Sigmoid colon (tissue), 7 donors: ENCODE measurements at places on chromosomes 5 and 9. TPM values are rescaled to one million over a fixed set of nuclear protein-coding genes. Genes with fewer than 3 reads are reported as not detected.

GRCh38 chr9:3455094-3455493 is 70.7 kb downstream of the RFX3 start:
- peaks cover 8% of the 10 kb centered on the region for H3K4me1 ChIP-seq
- no peak overlapping the region for H3K27ac ChIP-seq
- no peak for DNase-seq

DNA sequence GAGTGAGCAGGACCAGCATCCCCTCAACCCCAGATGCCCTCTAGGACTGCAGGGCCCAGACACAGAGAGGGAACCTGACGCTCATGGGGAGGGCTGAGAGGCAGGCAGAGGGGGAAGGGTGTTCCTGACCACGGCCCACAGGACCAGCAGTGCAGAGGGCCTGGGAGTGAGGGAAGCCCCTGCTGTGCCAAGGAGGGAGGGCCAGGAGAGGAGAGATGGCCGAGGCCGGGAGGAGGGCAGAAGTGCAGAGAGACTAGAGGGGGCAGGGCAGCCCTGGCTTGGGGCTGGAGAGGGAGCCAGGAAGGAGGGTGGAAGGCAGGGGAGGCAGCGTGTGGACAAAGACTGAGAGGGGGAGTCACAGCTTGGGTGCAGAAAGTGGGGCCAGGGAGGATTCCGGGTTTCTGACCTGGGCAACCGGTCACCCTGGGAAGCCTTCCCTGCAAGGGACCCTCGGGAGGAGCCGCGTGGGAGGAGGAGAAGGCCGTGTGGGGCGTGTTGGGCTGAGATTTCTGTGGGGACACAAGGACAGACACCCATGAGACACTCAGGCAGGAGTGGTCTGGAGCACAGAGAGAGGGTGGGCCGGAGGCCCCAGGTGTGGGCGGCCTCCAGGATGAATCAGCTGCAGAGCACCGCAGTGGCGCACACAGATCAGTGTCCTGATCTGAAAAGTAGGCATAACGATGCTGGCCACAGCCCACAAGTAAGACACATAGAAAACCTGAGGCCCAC is 117.5 kb downstream of the ADAMTS2 start:
- peak; percentile 45 for DNase-seq
- H3K27ac ChIP-seq = no peak overlapping the region
- no peaks in the 10 kb centered on the region for H3K27me3 ChIP-seq

- DNase-seq = no peak
- H3K4me1 ChIP-seq = no peaks in the 10 kb centered on the region
- no peaks in the 10 kb centered on the region for H3K36me3 ChIP-seq
- no peak overlapping the region for H3K27ac ChIP-seq
- no peaks in the 10 kb centered on the region for H3K27me3 ChIP-seq
These were observed 164.3 kb upstream of the CLINT1 start for GRCh38 chr5:158023266-158023665.

DNA sequence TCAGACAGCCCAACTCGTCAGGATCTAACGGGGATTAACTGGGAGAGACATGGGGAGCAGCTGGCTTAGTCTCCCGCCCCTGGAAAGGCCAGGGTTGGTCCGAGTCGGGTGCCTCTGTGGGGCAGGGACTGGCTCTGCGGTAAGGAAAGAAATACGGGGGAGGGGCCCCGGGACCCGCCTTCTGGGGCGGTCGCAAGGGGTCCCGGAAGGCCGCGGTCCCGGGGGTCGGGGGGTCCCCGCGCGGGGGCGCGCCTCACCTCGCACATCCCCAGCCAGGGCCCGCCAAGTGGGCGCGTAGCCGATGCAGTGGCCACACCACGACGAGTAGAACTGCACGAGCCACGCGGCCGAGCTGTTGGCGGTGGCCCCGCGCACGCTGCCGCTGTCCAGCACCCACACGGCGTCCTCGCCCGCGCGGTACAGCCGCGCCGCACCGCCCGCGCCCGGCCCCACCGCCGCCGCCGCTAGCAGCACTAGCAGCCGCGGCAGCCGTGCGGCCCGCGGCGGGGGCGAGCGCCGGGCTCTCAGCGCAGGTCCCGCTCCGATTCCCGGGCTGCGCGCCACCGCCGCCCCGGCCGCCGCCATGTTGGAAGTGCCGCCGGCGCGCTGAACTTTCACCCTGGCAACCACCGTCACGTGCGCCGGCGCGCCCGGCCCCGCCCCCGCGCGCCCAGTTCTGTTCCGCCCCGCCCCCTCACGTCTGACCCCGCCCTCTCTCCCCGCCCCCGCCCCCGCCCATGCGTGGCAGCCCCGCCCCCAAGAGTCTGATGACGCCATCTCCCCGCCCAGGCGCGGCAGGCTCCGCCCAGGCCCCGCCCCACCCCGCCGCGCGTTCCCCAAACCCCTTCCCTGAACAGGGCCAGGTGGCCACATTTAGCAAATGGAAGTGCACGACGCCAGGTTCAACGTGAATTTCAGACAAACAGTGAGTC is at the start of gene QSOX2:
Gene QSOX2 (minus strand): TSS at position 594 of the 932 bp plus-strand sequence. CDS start 9 bp downstream, at position 585.
- peak within 1 kb of the TSS; percentile 62 for H3K27ac ChIP-seq
- no peaks in the 10 kb centered on the region for H3K36me3 ChIP-seq

- H3K4me1 ChIP-seq = peaks cover 9% of the 10 kb centered on the region
- H3K27me3 ChIP-seq = no peaks in the 10 kb centered on the region
- no peaks in the 10 kb centered on the region for H3K36me3 ChIP-seq
- no peak for DNase-seq
These were observed 30.7 kb downstream of the NRG2 start for GRCh38 chr5:140012443-140012842.

DNA sequence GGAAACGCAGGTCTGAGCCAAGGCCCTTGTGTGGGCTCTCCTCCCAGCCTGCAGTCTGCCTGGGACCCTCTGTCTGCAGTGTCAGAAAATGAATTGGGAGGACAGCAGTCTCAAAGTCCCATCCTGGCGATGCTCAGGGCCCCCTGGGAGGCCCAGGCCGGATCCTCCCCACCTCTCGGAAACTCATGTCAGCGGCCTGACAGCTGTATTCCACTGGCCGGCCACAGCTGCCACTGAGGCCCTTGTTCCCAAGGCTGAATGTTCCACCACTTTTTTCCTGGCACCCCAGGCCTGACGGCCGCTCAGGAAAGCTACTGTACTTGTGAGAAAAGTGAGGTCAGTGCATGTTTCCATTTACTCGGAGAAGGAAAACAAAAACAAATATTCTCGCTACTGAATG is 180.0 kb downstream of the FGF18 start:
- no peaks in the 10 kb centered on the region for H3K4me1 ChIP-seq
- no peak overlapping the region for H3K27ac ChIP-seq
- H3K36me3 ChIP-seq = no peaks in the 10 kb centered on the region
- no peak for DNase-seq
- no peaks in the 10 kb centered on the region for H3K27me3 ChIP-seq

DNA sequence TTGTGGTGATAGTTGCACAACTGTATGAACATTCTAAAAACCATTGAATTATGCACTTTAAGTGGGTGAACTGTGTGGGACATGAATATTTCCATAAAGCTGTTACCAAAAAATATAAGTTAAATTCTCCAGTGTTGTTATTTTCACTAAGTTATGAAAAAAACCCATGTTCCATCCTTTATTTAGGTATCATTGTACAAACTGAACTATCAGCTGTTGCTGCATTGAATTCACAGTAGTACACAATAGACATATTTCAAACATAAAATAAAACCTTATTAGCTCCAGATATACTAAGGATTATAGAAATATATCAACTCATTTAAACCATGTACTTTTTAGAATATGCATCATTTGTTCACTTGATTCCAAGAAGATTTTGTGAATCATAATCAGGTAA is 192.1 kb downstream of the COMMD10 start:
- no peaks in the 10 kb centered on the region for H3K36me3 ChIP-seq
- DNase-seq = no peak
- no peak overlapping the region for H3K4me3 ChIP-seq
- no peaks in the 10 kb centered on the region for H3K4me1 ChIP-seq
- no peaks in the 10 kb centered on the region for H3K27me3 ChIP-seq

- peaks cover 4% of the 10 kb centered on the region for H3K4me1 ChIP-seq
- H3K36me3 ChIP-seq = peaks cover 37% of the 10 kb centered on the region
- no peak for DNase-seq
These were observed 13.1 kb downstream of the DAP start for GRCh38 chr5:10747678-10748622.

DNA sequence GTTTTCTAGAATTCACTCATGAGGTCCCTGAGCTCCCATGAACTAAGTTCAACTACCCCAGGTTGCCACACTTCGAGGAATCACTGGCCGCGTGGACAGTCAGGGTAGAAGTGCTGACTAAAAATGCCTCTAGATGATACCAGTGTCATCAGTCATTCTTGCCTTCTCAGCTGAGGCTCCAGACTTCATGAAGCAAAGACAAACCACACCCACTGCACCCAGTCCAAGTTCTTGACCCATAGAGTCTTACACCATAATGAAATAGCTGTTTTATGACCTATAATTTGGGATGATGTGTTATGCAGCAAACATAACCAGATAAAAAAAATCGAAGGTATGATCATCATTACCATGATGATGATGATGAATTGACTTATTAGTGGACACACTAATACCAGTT is 632.9 kb upstream of the TLE4 start:
- no peak overlapping the region for H3K27ac ChIP-seq
- no peak for DNase-seq
- H3K27me3 ChIP-seq = no peaks in the 10 kb centered on the region
- no peak overlapping the region for H3K4me3 ChIP-seq

DNA sequence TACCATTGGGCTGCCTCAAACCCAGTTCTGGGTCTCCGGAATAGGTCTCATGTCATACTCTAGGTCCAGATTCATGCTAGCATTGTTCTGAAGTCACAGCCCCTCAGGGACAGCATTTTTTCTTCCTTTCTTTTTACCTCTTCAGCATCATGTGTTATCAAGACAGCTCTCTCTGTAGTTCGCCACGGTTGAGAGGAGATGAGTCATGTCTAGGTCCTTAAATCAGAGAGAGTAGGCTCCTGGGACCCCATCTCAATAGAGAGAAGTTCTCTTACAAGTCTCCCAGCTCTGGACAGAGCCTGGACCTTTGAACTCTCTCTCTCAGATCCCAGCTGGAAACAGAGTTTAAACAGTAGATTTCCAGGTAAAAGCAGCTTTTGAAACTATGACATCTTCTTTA is 332.4 kb upstream of the CD180 start:
- H3K27ac ChIP-seq = no peak overlapping the region
- H3K27me3 ChIP-seq = no peaks in the 10 kb centered on the region
- no peak for DNase-seq
- no peaks in the 10 kb centered on the region for H3K36me3 ChIP-seq
- H3K4me1 ChIP-seq = no peaks in the 10 kb centered on the region
- no peak overlapping the region for H3K4me3 ChIP-seq

DNA sequence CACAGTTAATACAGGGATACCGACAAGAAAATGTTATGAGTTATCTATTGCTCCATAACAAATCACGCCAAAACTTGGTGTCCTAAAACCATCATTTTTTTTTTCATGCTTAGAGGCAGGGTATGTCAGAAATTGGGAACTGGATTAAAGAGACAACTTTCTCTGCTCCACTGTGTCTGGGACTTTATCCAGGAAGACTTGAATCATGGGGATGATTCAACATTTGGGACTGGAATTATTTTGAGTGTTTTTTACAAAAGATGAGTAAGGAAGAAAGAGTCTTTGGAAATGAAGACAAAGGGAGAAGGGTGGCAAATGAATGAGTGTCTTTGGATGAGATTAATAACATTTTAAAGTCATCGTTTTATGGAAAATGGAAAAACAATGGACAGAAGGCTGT is 1883.7 kb upstream of the C9orf72 start:
- H3K4me3 ChIP-seq = no peak overlapping the region
- H3K4me1 ChIP-seq = no peaks in the 10 kb centered on the region
- no peak for DNase-seq
- no peak overlapping the region for H3K27ac ChIP-seq
- no peaks in the 10 kb centered on the region for H3K36me3 ChIP-seq
- no peaks in the 10 kb centered on the region for H3K27me3 ChIP-seq

GRCh38 chr5:158233735-158234322 is 374.9 kb upstream of the CLINT1 start:
- H3K27me3 ChIP-seq = no peaks in the 10 kb centered on the region
- H3K27ac ChIP-seq = no peak overlapping the region
- H3K4me1 ChIP-seq = no peaks in the 10 kb centered on the region
- H3K4me3 ChIP-seq = no peak overlapping the region

DNA sequence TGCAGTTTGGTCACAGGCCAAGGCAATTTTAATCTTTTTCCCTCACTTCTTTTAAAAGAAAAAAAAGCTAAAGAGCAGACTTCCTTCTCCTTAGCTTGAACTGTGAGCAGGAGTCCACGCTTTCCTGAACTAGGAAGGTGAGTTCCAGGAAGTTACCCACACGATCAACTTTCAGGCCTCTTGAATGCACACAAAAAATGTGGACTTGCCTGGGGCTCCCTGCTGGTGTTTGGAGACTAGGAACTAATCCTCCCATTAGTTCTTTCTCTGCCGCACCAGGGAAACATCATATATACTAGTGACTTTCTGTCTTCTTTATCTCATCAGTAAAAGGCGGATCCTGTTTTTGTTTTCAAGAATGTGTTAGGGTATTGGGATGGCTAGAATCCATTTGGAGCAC is 240.0 kb downstream of the GOLPH3 start:
- H3K4me3 ChIP-seq = no peak overlapping the region
- H3K36me3 ChIP-seq = no peaks in the 10 kb centered on the region
- H3K27me3 ChIP-seq = no peaks in the 10 kb centered on the region
- H3K27ac ChIP-seq = no peak overlapping the region
- H3K4me1 ChIP-seq = no peaks in the 10 kb centered on the region
- no peak for DNase-seq

- H3K27me3 ChIP-seq = no peaks in the 10 kb centered on the region
- H3K27ac ChIP-seq = no peak overlapping the region
- no peaks in the 10 kb centered on the region for H3K36me3 ChIP-seq
- H3K4me3 ChIP-seq = no peak overlapping the region
- no peak for DNase-seq
These were observed 129.8 kb downstream of the FGF18 start for GRCh38 chr5:171549274-171549673.

DNA sequence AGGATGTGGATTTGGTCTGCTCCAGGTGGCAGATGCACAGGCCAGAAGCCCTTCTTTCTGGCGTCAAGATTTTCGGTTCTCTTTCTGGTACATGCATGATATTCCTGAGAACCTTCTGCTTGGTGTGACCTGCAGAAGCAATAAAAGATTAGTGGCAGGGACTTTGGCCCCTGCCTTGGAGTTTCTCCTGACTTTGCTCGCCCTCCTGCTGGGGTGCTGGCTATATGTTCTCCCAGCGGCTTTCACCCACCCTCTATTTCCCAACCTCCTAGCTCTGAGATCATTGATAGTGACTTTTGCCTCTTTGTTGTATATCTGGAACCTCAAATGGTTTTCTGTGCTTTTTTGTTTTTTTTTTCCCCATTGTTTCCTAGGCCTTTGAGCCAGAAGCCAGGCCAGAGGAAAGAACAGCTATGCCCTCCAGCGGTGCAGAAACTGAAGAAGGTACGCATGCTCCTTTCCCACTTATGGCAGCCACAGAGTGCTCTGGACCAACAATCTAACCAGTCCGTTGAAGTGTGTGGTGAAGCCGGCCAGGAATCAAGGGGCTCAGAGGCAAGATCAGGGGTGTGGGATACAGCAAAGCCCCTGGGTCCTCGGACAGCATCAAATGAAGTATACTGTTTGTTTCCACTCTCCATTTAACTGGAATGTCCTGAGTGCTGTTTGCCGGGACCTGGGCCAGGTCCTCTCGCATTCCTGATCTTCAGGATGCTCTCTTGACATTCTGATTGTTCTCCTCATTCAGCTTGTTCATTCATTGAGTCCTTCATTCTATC is 154.5 kb downstream of the ARHGEF28 start:
- no peaks in the 10 kb centered on the region for H3K27me3 ChIP-seq
- H3K4me3 ChIP-seq = no peak overlapping the region
- H3K27ac ChIP-seq = no peak overlapping the region
- no peaks in the 10 kb centered on the region for H3K4me1 ChIP-seq
- H3K36me3 ChIP-seq = no peaks in the 10 kb centered on the region

Gene SHISAL2B
- not detected for polyA plus RNA-seq

Gene WNT8A
- not detected for polyA plus RNA-seq

Gene MYOT
- polyA plus RNA-seq = 5.8 TPM

Gene ROR2
- 7.6 TPM for polyA plus RNA-seq

Gene CDKN2B-AS1
- polyA plus RNA-seq = 250 TPM

Gene GKAP1
- polyA plus RNA-seq = 6.0 TPM

Gene UAP1L1
- polyA plus RNA-seq = 9.6 TPM
